ENCODE measurements at places on chromosomes 1 and 21.

DNA sequence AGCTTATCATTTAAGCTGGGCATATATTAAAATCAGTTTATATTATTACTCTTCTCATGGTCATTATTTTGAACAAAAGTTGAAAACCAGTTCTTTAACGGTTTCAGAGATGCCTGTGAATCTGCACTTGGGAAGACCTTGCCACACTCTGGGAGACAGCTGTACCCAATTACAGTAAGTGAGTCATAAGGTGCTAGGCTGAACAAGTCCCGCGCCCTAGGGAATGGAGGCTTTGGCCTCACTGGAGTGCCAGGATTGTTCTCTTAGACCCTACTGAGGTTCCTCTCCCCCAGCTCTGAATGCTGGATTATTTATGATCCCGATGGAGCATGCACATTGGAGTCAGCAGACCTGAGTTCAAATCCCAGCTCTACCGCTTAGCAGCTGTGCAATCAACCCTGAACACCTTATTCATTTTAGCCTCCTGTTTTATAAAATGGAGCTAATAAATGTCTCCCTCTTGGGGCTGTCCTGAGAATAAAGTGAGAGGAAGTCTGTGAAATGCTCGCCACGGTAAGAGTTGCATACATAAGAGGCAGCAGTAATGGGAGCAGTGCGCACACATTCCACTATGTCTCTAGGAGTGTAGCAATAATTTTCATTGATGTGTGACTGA lies 266.2 kb downstream of the FOXD2 start:
- DNase-seq = peak; percentile 33

- peak; percentile 47 for DNase-seq
These were observed 2.7 kb downstream of the ZBTB7B start for GRCh38 chr1:155005076-155006011.

- no peak for DNase-seq
These were observed 210.9 kb upstream of the GALNT2 start for GRCh38 chr1:229856009-229856650.

DNA sequence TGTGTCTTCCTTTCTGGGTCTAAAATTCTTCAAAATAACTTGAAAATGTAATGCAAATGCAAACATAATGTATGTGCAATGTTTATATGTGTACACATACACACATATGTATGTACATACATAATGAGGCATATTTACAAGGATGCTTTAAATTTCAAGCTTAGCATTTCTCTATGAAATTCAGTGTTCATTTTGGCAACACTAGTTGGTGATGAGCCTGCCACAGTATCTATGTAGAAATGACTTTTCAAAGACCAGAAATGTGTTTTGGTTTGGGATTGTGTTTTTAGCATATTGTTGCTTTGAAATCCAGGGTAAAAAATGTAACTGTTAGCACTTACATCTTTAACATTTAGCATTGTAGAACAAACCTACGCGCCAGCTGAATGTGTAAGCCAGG lies 10.1 kb downstream of the GABPA start:
- DNase-seq = no peak

DNA sequence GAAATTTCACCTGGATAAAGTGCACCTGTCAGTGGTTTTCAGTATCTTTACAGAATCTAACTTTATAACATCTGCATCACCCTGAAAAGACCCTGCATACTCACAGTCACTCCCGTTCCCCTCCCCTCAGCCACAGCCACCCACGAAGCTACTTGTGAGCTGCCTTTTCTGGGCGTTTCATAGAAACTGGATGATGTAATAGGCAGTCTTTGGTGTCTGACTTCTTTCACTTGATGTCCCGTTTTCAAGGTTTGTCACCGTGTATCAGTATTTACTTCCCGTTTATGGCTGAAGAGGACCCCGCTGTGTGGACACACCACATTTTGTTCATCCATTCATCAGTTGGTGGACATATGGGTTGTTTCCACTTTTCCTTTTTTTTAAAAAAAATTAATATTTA lies 47.8 kb upstream of the LRRC3 start:
- DNase-seq = no peak

GRCh38 chr1:177341773-177342172 lies 171.0 kb downstream of the BRINP2 start:
- DNase-seq = no peak

GRCh38 chr1:203201516-203202205 lies 15.2 kb upstream of the CHI3L1 start:
- DNase-seq = no peak

DNA sequence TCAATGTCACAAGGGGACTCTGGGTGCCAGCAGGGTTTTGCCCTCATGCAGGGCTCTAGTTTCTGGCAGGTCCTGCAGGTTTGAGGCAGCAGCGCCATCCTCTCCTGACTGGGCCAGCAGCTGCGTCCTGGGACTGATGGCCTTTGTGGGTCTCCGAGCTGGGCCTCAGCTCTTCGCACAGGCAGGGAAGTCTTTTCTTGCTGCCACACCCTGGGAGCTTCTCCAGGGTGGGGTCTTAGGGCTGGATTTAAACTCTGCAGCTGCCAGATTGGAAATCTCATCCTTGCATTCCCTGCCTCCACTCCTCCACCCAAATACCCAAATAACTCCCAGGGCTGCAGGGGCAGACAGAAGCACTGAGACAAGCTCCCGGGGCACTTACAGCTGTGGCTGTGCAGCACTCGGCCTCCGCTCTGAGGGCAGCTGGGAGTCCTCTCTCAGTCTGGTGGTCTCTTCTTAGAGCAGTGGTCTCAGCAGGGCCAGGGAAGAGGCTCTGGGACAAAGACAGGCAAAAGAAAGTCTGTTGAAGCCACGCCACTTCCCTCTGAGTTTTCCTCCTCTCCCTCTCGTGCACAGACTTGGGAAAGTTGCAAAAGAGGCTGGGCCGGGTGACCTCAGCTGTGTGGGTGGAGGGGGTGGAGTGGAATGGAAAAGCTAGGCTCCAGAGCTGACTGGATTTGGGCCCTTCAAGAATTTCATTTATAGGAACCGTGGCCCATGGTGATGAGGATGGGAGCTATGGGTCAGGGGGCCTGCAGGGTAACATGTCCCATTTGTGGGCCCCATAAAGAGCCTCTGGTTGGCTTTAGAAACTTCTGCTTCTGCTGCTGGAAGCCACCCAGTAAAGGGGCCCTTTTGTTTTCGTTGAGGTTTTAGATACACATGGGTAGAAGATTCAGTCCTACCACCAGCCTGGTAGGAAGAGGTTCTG lies at the start of gene RAB7B:
TSS of gene RAB7B (minus strand) at position 525 of the 931 bp plus-strand sequence. CDS start 9,260 bp downstream, outside the sequence.
- peak; percentile 76 for DNase-seq

GRCh38 chr1:62977366-62977765 lies 193.4 kb downstream of the ATG4C start:
- DNase-seq = no peak

DNA sequence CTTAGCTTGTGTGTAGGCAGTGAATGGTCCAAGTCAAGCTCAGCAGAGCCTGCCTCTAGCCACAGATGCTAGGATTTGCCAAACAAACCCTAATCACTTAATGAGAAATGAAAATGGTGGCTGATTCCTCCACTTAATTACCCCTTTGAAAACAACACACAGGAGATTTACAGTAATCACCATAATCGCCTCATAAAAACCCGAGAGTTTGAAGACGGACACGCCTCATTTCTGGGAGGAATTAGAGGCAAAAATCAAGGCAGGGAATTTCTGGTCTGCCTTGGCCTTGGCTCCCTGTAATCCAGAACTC lies 16.3 kb upstream of the FOXE3 start:
- DNase-seq = no peak

DNA sequence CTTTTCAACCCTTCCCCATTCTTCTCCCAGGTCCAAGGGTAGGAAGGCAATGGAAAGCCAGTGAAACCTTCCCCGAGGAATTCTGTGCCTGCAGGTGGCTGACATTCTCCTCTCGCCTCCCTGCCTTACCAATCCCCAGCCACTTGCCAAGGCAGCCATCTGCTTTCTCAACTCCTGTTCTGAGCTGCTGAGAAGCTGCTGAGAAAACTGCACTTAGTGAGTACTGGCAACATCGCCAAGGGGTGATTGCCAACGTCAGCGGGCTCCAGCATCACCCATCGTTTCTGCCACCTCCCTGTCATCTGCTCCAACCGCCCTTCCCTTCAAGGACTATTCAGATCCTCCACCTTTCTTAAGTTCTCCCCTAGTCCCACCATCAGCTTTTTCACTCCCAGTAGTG lies 106.0 kb downstream of the PTPRU start:
- no peak for DNase-seq

DNA sequence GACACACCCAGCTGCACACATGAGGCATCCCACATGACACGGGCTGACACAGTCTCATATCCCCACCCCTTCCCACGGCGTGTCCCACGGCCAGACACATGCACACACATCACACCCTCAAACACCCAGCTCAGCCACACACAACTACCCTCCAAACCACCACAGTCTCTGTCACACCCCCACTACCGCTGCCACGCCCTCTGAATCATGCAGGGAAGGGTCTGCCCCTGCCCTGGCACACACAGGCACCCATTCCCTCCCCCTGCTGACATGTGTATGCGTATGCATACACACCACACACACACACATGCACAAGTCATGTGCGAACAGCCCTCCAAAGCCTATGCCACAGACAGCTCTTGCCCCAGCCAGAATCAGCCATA lies 22.6 kb downstream of the PODN start:
- DNase-seq = no peak

- peak; percentile 55 for DNase-seq
These were observed 2.3 kb downstream of the HIPK1 start for GRCh38 chr1:113931451-113931851.

DNA sequence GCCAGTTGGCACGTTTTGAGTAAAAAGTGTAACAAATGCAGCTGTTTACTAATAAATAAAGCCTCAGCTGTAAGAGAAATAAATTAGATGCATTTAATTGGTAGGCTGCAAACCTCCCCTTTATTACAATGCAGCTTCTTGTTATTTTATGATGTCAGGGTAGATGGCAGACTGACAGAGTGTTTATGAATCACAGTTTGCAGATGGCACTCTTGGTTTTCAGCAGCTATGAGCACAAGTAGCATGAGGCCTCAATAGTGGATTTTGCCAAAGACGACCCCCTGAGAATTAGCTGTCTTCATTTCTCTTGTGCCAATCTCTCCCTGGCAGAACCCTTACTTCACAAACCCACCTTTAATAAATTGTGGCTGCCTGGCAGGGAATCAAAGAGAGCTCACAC lies 161.2 kb upstream of the C1orf87 start:
- DNase-seq = no peak

GRCh38 chr1:22526677-22527076 lies 36.6 kb upstream of the EPHA8 start:
- no peak for DNase-seq

GRCh38 chr21:44720170-44720569 lies 8.8 kb upstream of the TSPEAR start:
- DNase-seq = no peak

DNA sequence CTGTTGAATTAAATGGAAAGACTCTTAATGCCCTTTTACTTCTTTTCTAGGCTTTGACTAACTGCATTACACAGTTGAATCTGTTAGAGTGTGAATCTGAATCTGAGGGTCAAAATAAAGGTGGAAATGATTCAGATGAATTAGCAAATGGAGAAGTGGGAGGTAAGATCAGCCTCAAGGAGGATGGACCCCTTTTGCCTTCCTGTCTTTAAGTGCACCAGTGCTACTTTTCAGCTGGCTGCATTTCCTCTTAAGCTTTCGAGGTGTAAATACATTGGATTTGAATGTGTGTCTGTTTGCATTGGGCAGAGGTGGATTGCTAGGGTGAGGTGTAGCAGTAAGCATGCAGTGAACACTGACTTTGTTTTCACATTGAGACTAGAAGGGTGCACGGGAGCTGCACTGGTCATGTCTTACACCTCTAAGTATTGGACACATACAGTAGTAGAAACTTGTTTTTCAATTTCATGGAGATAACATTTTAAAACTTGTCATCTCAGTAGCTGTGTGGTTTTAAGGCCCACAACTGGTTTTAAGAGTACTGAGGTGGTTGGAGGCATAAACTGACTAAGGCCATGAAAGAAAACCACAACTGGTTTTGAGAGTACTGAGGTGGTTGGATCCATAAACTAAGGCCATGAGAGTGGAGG lies 35.4 kb downstream of the MIA3 start:
- DNase-seq = no peak

DNA sequence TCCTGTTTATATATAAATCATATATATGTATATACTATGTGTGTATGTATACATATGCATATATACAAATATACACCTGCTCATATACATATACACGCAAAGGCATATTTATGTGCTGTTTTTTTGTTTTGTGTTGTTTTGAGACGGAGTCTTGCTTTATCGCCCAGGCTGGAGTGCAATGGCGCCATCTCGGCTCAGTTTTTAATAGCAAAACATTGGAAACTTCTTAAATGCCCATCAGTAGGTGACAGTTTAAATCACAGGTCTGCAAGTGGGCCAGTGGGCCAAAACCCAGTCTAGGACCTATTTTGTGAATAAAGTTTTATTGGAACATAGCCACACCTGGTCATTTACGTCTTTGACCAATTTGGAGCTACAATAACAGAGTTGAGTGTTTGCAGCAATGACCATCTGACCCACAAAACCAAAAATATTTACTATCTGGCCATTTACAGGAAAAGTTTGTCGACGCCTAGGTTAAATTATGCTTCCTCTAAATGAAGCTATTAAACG lies 132.3 kb downstream of the TOMM20 start:
- peak; percentile 31 for DNase-seq

DNA sequence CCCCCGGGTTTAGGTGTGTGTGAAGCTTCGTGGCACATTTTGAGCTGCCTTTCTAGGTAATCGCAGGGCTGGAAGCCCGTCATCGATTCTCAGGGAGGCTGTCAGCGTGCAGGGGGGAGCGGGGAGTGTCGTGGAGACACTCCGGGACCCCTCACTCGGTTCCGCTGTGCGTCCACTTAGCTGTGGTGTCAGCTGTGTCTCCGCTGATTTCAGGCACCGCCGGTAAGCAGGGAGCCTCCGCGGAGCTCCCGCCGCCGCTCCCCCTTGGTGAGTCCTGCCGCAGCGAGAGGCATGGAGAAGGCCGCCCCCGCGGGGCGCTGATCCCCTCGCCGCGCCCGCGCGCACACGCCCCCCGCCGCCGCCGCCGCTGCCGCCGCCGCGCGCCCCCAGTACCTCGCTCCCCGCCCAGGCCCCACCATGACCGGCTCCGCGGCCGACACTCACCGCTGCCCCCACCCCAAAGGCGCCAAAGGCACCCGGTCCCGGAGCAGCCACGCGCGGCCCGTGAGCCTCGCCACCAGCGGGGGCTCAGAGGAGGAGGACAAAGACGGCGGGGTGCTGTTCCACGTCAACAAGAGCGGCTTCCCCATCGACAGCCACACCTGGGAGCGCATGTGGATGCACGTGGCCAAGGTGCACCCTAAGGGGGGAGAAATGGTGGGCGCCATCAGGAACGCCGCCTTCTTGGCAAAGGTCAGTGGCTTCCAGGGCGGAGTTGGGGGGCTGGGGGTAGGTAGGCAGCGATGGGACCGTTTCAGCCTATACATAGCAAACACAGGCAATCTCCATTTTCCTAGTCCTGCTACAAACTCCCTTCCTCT lies 995 bp downstream of the VASH2 start:
- no peak for DNase-seq

DNA sequence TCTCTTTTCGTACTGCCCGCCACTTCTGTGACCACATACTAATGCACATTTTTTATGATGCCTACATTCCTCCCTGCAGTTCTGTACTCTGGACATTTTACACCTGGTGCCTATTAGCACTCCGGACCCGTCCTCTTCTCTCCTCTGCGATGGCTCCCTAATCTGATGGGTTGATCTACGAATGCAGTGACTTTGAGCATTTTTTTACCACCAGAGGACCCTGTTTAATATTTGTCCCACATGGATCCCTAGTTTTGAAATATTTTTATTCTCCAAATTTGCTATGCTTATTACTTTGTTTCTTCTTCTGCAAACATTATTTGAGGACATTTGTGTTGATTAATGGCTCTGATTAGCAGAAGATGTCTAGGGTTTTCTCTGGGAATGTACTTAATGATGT lies 5.2 kb downstream of the PPFIA4 start:
- DNase-seq = no peak

All from cardiac fibroblast (primary cell).